AG08396 (cell line): ENCODE measurements at places on chromosomes 5 and 9.

DNA sequence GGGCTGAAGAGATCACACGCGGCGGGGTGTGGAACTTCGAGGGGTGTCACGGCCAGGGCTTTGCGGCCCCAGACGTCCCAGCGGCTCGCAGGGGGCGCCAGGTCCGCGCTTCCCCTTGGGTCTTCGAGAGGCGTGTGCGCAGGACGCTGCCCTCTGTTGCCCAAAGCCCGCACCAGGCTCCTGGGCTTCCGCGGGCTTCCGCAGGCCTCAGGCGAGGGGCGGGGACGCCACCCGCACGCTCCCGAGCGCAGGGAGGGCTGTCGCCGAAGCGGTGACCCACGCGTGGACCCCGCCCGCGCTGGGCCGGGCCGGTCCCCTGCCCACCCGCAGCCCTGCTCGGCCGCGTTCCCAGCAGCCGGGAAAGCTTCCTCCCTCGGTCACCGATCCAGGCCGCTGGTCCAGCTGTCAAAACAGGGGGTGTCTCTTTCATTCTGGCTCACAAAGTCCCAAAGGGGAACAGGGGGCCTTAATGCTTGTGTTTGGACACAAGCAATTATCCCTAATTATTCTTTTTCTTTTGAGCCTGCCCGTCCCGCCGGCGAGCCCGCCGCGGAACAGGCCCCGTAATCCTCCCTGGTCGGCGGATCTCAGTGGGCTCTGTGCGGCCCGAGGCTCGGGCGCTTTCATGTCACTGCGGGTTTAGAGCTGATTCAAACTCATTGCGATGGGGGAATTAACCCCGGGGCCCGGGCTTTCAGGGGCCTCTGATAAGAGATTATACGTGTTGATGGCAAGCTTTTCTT lies 60.6 kb downstream of the TMEM174 start:
- DNase-seq: peak; percentile 56

- DNase-seq: peak; percentile 78
Measured at GRCh38 chr9:81787747-81788632, 98.6 kb upstream of the TLE1 start.

GRCh38 chr5:32539981-32540845 lies 45.1 kb upstream of the SUB1 start:
- no peak for DNase-seq

GRCh38 chr5:57324181-57324580 lies 150.3 kb downstream of the GPBP1 start:
- no peak for DNase-seq

DNA sequence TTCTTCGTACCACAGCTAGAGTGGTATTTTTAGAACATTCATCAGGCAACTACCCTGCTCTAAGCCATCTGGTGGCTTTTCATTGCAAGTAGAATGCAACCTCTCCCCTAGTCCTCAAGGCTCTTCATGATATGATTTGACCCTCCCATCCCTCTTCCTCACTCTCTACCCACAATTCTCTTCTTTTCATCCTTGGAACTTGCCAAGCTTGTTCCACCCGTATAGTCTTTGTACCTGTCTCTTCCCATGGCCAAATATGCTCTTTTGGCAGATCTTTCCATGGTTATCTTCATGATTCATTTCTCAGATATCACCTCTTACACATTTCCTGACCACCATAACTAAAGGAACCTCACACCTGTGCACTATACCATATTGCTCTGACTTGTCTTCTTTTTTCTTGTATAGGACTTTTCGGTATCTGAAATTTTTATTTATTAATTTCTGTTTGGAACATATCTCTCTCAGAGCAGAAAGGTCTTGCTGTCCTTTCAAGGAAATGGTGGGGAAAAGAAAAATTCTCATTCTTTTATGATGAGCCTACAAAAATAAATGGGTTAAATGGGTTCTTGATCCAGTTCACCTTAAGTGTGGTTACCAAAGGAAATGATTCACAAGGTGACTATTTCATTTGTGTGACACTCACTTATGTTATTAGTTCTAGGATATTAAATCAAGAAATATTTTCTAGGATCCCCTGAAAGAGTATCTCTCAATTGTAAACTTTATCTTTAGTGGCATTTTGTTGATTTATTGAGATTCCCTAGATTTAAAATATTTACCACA lies 3.7 kb upstream of the CD274 start:
- DNase-seq: no peak

GRCh38 chr5:40654377-40654991 lies 25.2 kb upstream of the PTGER4 start:
- no peak for DNase-seq

DNA sequence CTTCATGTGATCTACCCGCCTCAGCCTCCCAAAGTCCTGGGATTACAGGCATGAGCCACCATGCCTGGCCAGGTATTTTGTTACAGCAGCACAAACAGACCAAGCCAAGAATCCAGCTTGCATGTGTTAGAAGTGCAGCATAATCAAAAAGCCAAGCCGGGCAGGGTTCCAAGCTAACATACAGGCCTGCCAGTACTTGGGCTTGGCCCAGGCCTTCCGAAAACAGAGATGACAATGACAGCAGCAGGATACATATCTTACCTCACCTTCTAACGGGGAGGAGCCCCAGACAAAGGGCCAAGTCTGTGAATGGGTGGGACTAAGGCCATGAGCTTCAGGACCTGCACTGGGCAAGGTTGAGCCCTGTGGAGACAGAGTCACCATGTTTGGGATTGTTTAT lies 91.4 kb upstream of the ZNF462 start:
- DNase-seq: no peak

DNA sequence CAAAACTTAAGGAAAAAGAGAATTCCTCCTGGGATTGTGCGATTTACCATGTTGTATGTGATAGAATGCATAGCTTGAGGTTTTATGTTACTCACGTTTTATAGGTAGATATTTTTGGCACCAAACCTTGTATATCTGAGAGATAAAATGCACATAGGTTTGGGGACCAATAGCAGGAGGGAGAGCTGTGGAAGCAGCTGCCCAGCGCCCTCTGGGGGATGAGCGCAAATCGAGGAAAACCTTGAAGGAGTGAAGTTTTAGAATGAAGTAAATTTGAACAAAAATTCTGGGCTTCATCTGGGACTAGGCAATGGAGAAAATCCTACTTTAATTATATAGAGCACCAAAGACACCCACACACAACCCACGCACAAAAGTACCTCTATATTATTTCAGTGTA lies 197.0 kb downstream of the ADCY2 start:
- DNase-seq: no peak

DNA sequence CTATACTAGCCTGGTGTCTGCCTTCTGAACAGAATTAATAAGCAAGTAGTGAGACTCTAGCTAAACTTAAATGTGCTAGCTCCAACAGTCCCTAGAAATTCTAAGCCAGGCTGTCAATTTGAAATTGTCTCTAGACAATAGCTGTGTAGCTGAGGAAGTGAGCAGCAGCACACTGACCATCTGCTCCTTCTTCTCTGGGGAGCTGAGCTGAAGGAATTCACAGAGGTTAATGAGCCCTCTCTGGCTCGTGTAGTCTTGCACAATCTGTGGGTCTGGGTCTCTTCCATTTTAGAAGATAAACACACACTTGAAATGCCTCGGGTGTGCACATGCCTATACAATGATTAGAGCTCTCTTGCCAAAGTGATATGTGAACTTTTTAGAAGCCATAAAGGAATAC lies 63.5 kb upstream of the BARX1 start:
- no peak for DNase-seq

DNA sequence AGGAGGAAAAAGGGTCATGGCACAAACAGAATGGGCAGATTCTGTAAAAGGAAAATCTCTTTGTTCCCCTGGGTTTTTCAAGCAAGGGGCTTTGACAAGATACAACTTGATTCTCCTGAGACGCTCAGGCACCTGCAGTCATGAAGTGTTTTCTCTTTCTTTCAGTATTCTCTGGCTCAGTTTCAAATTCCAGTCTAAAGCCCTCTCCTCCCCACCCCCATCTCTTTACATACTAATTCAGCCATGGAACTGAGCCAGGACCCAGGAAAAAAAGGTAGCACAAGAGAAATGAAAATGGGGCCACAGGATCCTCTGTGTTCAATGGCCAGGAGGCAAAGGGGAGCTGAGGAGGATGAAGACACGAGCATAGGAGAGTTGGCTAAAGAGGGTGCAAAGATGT lies 408.4 kb downstream of the SPOCK1 start:
- no peak for DNase-seq

DNA sequence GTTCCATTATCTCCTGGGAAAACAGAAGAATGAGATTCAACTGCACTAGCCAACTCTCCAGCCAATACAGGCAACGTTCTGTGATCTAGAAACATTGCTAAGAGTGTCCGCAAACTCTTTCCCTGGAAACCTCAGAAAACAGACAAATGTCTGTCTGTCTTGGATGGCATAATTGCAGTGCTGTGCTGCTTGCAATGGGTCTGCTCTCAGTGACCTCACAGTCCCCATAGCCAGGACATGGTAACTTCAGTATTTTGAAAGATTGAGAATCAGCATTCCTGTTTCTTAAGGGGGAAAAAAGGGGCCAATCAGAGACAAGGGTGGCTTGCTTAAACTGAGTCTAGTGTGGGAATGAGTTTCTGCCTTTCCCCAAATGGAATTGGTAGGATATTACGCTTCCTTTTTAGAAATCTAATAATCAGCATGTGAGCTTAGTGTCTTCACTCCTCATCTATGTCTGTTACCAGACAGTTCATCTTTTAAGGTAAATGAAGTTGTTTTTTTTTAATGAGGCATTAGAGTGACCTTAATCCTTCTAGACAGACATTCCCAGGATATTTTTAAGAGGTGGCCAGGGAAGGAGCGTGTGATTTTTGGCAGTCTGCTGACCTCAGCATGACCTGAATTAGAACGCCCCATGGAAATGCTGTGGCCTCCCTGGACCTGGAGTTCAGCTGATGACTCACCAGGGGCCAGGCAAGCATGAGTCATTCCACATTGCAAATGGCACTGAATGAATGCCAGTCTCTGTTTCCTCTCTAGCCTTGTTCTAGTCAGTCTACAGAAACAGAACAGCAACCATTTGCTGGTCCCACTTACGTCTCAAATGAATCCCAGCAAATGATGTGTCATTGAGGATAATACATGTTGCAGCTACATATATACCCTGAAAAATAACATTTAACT lies 210.2 kb upstream of the ACTBL2 start:
- DNase-seq: peak; percentile 82

- DNase-seq: peak; percentile 17
Measured at GRCh38 chr9:20623021-20623747, 885 bp upstream of the MLLT3 start.

DNA sequence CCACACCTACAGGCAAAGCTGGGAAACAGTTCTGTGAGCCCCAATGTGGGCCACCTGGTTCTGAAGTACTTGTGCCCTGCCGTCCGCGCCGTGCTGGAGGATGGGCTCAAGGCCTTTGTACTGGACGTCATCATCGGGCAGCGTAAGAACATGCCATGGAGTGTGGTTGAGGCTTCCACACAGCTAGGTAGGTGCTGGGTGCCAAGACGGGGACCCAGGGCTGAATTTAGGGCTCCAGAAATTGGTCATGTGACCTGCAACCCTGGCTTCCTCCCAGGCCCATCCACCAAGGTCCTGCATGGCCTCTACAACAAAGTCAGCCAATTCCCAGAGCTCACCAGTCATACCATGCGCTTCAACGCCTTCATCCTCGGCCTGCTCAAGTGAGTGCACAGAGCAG lies 46.9 kb upstream of the TESK1 start:
- DNase-seq: no peak

- no peak for DNase-seq
Measured at GRCh38 chr9:130215341-130216119, 43.3 kb downstream of the NCS1 start.

DNA sequence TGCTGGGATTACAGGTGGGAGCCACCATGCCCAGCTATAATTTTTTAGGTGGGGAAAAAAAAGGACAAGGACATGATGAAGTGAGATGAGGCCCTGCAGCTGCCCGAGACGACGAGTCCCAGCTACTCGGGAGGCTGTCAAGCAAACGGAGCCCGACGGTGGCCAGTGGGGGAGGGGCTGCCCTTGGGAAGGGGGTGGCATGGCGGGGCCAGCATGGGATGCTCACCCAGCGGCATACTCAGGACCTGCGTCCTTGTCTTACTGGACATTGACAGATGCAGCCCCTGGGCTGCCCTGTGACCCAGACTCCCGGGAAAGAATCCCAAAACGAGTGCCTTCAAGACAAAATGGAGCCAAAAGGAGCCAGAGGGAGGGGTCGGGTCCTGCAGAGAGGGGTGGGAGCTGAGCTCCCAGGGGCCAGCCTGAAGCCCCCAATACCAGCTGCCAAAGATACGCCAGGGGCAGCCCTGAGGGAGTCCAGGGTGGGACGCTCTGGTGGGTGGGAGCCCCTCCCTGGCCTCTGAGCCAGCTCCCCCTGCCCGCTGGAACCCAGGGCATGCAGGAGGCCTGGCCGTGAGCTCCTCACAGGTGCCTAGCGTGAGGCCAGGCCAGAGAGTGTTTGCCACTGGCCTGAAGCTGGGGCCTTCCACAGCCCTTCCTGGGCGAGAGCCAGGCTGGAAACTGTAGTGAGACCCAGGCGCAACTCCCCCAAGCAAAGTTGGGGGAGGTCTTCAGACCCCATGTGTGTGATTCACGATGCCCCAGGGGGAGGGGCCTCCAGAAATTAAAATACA lies 15.7 kb downstream of the CCDC187 start:
- no peak for DNase-seq

GRCh38 chr5:30030101-30030500 lies 1163.4 kb upstream of the CDH6 start:
- DNase-seq: no peak

- DNase-seq: no peak
Measured at GRCh38 chr9:94568972-94569712, 14.3 kb downstream of the PCAT7 start.

DNA sequence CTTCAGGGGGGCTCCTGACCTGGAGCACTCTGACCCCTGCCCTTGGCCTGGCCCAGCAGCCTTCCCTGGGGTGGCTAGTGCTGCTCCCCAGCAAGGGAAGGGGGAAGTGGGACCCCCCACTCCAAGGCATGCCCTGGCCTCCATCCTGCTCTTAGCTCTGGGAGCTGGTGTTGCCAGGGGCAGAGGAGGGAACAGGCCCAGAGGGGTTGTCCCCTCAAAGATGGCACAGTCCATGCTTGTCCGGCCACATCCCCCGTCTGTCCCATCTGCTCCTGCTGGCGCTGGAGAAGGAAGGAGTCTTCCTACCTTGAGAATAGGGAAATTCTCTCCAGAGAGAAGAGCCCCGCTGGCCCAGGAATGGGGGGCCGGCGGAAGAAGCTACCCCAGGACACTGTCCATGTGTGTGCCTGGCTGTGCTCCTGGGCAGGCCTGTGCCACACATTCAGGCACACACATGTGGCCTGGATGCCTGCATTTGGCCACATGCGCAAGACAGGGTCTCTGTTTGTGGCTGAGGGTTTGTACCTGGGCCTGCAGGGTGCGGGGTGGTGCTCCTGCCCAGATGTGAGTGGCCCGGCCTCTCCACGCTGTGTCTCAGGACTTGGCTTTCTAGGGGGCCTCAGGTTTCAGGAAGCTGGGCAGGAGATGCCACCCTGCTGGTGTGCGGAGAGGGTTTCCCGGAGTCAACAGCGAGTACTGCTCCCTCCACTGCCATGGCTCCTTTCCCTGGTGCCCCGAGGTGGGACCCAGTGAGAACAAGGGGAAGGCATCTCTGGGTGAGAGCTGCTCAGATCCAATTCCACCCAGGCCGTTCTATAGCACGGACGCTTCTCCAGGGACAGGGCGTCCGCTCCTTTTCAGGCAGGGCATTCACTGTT lies 247.1 kb downstream of the PBX3 start:
- DNase-seq: no peak

- DNase-seq: no peak
Measured at GRCh38 chr5:52892242-52892878, 96.8 kb upstream of the ITGA2 start.

- no peak for DNase-seq
Measured at GRCh38 chr5:131640043-131640856, 5.2 kb upstream of the RAPGEF6 start.

GRCh38 chr5:10355071-10355889 lies 1.8 kb downstream of the MARCHF6 start:
- no peak for DNase-seq
